ENCODE measurements at places on chromosomes 3 and 15. TPM values are rescaled to one million over a fixed set of nuclear protein-coding genes. Genes with fewer than 3 reads are reported as not detected.

Gene PRR23C
- total RNA-seq = not detected

Gene PLSCR2
- total RNA-seq = 0.47 TPM

Gene IQCF5
- total RNA-seq = not detected

Gene B3GALNT1
- total RNA-seq = 38.1 TPM

Gene ANXA2
- total RNA-seq = 357 TPM

Gene ERC2
- 3.0 TPM for total RNA-seq

Gene CLASP2
- total RNA-seq = 144 TPM

Gene LIPC
- 6.6 TPM for total RNA-seq

Gene SLC9A9
- total RNA-seq = 31.1 TPM

Gene PATL2
- 1.2 TPM for total RNA-seq

Gene SMCO1
- 3.5 TPM for total RNA-seq

Gene ARIH2
- 86.1 TPM for total RNA-seq

Gene SLC22A14
- total RNA-seq = 1.7 TPM

Gene SGO1
- total RNA-seq = 4.0 TPM

Gene RLBP1
- total RNA-seq = not detected

Gene LYZL4
- not detected for total RNA-seq

Gene SOX14
- not detected for total RNA-seq

Gene TGM4
- total RNA-seq = not detected

Gene LSMEM2
- 3.2 TPM for total RNA-seq

Gene GOLGA8J
- total RNA-seq = 0.12 TPM

Gene CPA3
- total RNA-seq = 1.6 TPM

Gene SERINC4
- 0.23 TPM for total RNA-seq

Gene ECE2
- total RNA-seq = not detected

Gene DET1
- 16.3 TPM for total RNA-seq

Gene RPL35A
- total RNA-seq = 636 TPM

Gene GHSR
- not detected for total RNA-seq

All from metanephros (tissue), 2 donors.